Tibial artery (tissue), 4 donors: ENCODE measurements at places on chromosomes 1 and 21.

GRCh38 chr1:228272831-228273571, 65.2 kb downstream of the OBSCN start:
- H3K4me3 ChIP-seq = no peak overlapping the region
- H3K4me1 ChIP-seq = peaks cover 25% of the 10 kb centered on the region
- H3K27me3 ChIP-seq = no peaks in the 10 kb centered on the region
- DNase-seq = no peak

DNA sequence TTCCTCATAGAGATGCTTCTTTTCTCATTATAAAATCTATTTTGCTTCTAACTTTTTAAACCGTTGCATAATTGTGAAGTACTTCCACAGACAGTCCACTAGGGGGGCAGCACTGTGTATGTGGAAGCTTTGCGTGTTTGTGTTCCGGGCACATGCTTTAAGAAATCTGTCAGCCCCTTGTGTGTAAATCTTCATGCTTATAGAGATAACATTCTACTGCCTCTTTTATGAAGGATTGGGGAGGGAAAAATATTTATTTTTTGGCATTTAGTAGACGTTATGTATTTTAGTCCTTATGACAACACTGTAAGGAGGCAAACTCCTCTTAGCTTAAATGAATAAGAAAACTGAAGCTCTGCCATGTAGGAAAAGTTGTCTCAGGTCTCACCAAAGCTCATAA, 157.3 kb upstream of the PTGFR start:
- H3K27ac ChIP-seq = no peak overlapping the region
- H3K4me1 ChIP-seq = no peaks in the 10 kb centered on the region
- no peaks in the 10 kb centered on the region for H3K27me3 ChIP-seq
- DNase-seq = no peak
- H3K4me3 ChIP-seq = no peak overlapping the region
- no peaks in the 10 kb centered on the region for H3K36me3 ChIP-seq

DNA sequence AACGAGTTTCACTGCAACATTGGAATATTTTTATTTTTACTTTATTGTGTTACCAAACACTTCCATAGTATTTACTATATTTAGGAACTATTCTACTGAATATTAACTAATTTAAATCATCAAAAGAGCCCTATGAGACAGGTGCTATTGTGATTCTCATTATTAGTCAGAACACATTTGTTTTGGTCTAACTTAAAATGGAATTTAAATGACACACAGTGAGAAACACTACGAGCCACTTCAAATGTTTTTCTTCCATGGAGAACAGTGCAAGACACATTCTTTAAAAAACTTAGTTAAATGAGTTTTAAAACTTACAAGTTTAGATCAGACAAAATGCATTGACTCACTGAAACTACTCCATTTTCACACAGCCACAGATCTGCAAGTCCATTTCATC, 6.6 kb upstream of the TRAF3IP3 start:
- no peak overlapping the region for H3K27ac ChIP-seq
- no peak for DNase-seq
- peaks cover 9% of the 10 kb centered on the region for H3K4me1 ChIP-seq

GRCh38 chr1:172220376-172220775, 200.1 kb upstream of the C1orf105 start:
- no peaks in the 10 kb centered on the region for H3K4me1 ChIP-seq
- no peaks in the 10 kb centered on the region for H3K36me3 ChIP-seq
- DNase-seq = no peak
- H3K27ac ChIP-seq = no peak overlapping the region
- H3K4me3 ChIP-seq = no peak overlapping the region

DNA sequence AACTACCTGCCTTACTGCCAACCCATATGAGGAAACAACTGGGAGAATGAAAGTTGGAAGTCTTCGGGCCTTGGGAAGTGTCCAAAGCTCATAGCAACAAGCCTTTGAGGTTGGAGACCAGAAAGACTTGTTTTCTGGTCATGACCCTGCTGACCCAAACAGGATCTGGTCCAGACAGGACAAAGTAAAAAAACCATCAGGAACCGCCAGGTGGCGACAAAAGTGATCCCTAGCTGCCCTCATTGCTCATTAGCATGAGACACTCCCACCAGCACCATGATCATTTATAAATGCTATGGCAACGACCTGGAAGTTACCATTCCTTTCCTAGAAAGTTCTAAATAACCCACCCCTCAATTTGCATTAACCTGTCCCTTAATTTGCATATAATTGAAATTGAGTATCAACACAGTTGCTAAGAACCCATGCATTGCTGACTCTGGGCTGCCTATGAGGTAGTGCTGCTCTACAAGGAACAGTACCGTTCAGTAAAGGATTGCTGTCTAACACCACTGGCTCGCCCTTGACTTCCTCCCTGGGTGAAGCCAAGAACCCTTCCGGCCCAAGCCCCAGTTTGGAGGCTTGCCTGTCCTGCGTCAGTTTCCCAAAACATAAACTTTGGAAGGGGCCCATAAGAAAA, 89.0 kb downstream of the URB2 start:
- no peak for DNase-seq
- H3K4me1 ChIP-seq = no peaks in the 10 kb centered on the region
- no peak overlapping the region for H3K27ac ChIP-seq
- H3K36me3 ChIP-seq = no peaks in the 10 kb centered on the region
- no peaks in the 10 kb centered on the region for H3K27me3 ChIP-seq

GRCh38 chr1:109880971-109881894, 29.4 kb upstream of the CSF1 start:
- H3K27ac ChIP-seq = peak overlapping the region; percentile 41
- no peaks in the 10 kb centered on the region for H3K27me3 ChIP-seq
- DNase-seq = no peak

- H3K27ac ChIP-seq = no peak overlapping the region
- no peaks in the 10 kb centered on the region for H3K27me3 ChIP-seq
- DNase-seq = no peak
- no peak overlapping the region for H3K4me3 ChIP-seq
Measured at GRCh38 chr1:160942926-160943325, 11.7 kb downstream of the ITLN2 start.

DNA sequence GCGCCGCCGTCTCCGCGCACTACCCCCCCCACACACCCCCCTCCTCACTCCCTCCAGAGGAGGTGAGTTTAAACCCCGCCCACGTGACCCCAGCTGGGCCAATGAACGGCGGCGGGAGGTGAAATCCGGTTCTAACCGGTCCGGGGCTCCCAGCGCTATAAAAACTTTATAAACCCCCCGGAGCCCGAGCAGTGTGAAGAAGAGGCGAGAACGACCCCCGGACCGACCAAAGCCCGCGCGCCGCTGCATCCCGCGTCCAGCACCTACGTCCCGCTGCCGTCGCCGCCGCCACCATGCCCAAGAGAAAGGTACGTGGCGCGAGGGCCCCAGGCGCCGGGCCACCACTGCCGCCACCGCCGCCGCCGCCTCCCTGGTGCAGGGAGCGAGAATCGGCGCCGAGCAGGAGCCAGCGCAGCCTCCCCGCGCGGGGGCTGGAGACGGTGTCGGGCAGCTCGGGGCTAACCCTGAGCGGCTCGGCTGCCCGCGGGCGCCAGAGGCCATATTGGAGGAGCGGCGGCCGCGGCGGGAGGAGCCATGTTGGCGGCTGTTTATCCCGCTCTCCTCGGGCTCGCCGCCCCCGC, at the start of gene HMGN2:
HMGN2 (plus strand) TSS at position 121 of the 581 bp plus-strand sequence; CDS start at position 294, 173 bp downstream.
- peak within 1 kb of the TSS; percentile 100 for H3K27ac ChIP-seq
- peak; percentile 93 for DNase-seq
- peaks cover 28% of the 10 kb centered on the region for H3K4me1 ChIP-seq
- H3K36me3 ChIP-seq = peaks cover 49% of the 10 kb centered on the region
- no peaks in the 10 kb centered on the region for H3K27me3 ChIP-seq
- H3K4me3 ChIP-seq = peak within 1 kb of the TSS; percentile 99

DNA sequence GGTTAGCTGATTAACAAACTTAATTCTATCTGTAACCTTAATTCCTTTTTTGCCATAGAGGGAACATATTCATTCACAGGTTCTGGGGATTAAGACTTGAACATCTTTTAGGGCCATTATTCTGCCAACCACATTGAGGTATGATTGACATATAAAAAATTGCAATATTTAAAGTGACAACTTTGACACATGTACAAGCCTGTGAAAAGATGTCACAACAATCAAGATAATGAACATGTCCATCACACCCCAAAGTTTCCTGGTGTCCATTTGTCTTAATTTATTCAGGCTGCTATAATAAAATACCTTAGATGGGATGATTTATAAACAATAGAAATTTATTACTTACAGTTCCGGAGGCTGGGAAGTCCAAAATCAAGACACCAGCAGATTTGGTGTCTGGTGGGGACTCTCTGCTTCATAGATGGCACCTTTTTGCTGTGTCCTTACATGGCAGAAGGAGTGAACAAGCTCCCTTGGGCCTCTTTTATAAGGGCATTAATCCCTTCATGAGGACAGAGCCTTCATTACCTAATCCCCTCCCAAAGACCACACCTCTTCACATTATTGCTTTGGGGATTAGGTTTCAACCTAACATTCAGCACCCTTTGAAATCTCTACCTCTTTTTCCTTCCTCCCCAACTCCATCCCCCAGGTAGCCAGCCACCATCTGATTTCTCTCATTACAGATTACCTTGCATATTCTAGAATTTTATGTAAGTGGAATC, 33.0 kb upstream of the TP53BP2 start:
- H3K4me1 ChIP-seq = no peaks in the 10 kb centered on the region
- no peak overlapping the region for H3K4me3 ChIP-seq
- no peaks in the 10 kb centered on the region for H3K36me3 ChIP-seq
- no peak overlapping the region for H3K27ac ChIP-seq
- no peaks in the 10 kb centered on the region for H3K27me3 ChIP-seq
- no peak for DNase-seq

DNA sequence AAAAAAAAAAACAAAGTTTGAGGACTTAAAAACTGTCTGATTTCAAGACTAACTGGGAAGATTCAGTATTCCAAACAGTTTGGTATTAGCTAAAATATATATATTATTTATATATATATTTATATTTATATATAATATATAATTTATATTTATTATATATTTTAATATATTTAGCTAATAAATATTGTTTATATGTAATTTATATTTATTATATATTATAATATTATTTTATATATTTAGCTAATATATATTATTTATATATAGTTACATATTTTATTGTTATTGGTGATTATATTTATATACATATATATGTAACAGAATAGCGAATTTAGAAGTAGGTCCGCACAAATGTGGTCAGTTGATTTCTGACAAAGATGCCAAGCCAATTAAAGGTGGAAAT, 480.2 kb upstream of the C1orf87 start:
- H3K27me3 ChIP-seq = no peaks in the 10 kb centered on the region
- no peak for DNase-seq
- H3K4me3 ChIP-seq = no peak overlapping the region
- H3K4me1 ChIP-seq = no peaks in the 10 kb centered on the region

- no peak overlapping the region for H3K4me3 ChIP-seq
- H3K4me1 ChIP-seq = peaks cover 4% of the 10 kb centered on the region
- no peak for DNase-seq
Measured at GRCh38 chr1:205563927-205564441, 59.5 kb downstream of the CDK18 start.

DNA sequence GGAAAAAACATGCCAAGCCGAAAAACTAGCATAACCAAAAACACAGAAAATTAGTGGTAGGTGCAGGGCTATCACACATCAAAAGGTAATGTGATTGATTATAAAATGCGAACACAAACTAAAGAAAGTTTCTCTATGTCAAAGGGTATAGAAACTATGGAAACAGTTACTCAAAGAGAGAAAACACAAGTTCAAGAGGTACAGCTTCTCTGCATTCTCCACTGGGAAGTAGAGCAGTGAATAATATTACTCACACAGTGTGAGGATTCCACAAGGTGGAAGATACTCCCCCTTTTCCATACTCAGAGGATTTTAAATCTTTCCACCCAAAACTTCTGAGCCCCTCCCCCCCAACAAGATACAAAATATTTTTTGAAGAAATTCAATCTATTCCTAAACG, 18.6 kb downstream of the AKT3 start:
- H3K36me3 ChIP-seq = peaks cover 10% of the 10 kb centered on the region
- peaks cover 8% of the 10 kb centered on the region for H3K4me1 ChIP-seq
- no peak overlapping the region for H3K27ac ChIP-seq
- no peaks in the 10 kb centered on the region for H3K27me3 ChIP-seq

- no peaks in the 10 kb centered on the region for H3K36me3 ChIP-seq
- H3K4me1 ChIP-seq = peaks cover 12% of the 10 kb centered on the region
- no peak for DNase-seq
- no peak overlapping the region for H3K4me3 ChIP-seq
- H3K27me3 ChIP-seq = no peaks in the 10 kb centered on the region
Measured at GRCh38 chr1:71193153-71193552, 112.3 kb upstream of the ZRANB2 start.

GRCh38 chr1:203251466-203251865, 22.0 kb upstream of the CHIT1 start:
- H3K4me3 ChIP-seq = no peak overlapping the region
- H3K4me1 ChIP-seq = no peaks in the 10 kb centered on the region
- no peaks in the 10 kb centered on the region for H3K27me3 ChIP-seq

DNA sequence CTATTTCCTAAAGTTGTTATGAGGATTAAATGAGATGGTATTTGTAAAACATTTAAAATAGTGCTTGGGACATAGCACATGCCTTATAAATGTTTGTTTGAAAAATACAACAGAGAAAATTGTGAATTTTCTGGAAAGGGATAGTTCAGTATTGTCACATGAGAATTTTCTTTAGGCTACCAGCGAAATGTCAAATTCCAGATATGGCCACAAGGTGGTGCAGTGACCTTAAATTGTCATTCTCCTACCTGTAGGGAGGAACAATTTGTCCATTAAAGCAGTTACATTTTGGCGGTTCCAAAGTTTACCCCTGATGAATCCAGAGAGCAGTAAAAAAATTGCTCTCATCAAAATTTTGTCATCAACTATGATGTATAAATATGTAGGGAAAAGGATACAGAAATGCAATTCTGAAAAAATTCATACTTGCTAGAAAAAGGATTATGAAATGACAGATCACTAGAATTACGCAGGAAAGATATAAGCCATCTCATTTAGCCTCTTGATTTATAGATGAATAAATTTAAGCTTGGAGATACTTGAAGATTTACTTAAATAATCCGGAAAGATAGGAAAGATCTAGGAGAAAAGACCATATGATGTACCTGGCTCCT, 50.2 kb upstream of the TSHB start:
- no peak overlapping the region for H3K4me3 ChIP-seq
- H3K27ac ChIP-seq = no peak overlapping the region
- DNase-seq = peak; percentile 66
- no peaks in the 10 kb centered on the region for H3K36me3 ChIP-seq
- no peaks in the 10 kb centered on the region for H3K27me3 ChIP-seq
- H3K4me1 ChIP-seq = no peaks in the 10 kb centered on the region

- H3K4me3 ChIP-seq = no peak overlapping the region
- no peaks in the 10 kb centered on the region for H3K4me1 ChIP-seq
Measured at GRCh38 chr1:174964261-174964971, 35.3 kb upstream of the CACYBP start.

DNA sequence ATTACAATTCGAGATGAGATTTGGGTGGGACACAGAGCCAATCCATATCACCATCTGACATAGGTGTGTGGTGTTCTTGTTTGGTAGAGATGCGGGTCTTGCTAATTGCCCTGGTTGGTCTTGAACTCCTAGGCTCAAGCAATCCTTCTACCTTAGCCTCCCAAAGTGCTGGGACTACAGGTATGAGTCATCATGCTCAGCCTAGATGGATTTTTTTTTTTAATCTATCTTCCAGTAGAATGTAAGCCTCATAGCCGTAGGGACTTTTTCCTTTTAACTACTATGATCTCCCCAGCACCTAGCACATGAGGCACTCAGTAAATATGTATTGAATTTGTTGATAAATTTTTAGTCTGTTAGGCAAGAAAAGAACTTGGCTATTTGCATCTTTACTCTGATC, 94.6 kb upstream of the TENT5C start:
- H3K27ac ChIP-seq = no peak overlapping the region
- H3K4me1 ChIP-seq = no peaks in the 10 kb centered on the region
- no peak for DNase-seq
- H3K27me3 ChIP-seq = no peaks in the 10 kb centered on the region
- peaks cover 4% of the 10 kb centered on the region for H3K36me3 ChIP-seq
